ENCODE measurements at places on chromosomes 2 and 18.

GRCh38 chr2:199940373-199940772 is 14.9 kb downstream of the TYW5 start:
- peaks cover 3% of the 10 kb centered on the region for H3K4me1 ChIP-seq
- no peak for DNase-seq
- H3K36me3 ChIP-seq: peaks cover 36% of the 10 kb centered on the region
- no peaks in the 10 kb centered on the region for H3K27me3 ChIP-seq
- H3K4me3 ChIP-seq: no peak overlapping the region
- H3K27ac ChIP-seq: no peak overlapping the region

- no peak for DNase-seq
- H3K27me3 ChIP-seq: no peaks in the 10 kb centered on the region
- no peaks in the 10 kb centered on the region for H3K36me3 ChIP-seq
- H3K4me1 ChIP-seq: no peaks in the 10 kb centered on the region
- H3K27ac ChIP-seq: no peak overlapping the region
These were observed 42.5 kb downstream of the LYPD6B start for GRCh38 chr2:149080971-149081370.

DNA sequence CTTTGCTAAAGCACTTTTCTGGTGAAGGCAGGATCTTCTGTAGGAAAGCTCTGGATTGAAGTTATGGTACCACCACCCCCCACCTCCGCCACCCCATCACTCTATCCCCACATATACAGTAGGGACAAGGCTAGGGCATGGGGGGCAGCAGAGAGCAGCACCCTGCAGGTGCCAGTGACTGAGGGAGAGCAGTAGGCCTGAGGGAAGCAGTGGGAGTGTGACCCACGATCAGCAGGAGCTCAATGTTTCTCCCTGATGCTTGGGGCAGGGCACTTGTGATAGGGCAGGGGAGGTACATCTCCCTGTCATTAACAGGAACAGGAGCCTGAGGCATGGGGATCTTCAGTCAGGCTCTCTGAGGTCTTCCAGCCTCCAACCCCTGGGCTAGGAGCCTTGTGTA is 121.6 kb downstream of the ZFP36L2 start:
- no peaks in the 10 kb centered on the region for H3K36me3 ChIP-seq
- H3K4me1 ChIP-seq: peaks cover 85% of the 10 kb centered on the region
- no peak for DNase-seq
- no peak overlapping the region for H3K4me3 ChIP-seq
- no peaks in the 10 kb centered on the region for H3K27me3 ChIP-seq
- peak overlapping the region; percentile 81 for H3K27ac ChIP-seq

DNA sequence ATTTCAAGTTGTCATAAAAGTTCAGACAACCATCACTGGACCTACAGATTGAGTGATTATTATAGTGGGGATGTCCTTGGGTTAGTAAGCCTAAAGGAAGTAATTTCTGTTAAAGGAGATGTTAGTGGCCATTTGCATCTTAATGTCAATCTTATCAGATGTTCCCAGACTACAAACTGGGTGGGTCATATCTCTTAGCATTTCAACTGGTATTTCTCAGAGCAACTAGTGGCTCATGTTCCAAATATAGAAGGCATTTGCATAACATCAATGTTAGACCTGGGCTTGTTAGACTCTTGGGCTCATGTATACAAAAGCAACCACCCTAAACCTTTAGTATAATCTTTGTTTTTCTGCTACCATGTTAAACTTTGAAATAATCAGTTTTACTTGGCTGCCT is 17.9 kb downstream of the PLEKHA3 start:
- H3K4me3 ChIP-seq: no peak overlapping the region
- no peak overlapping the region for H3K27ac ChIP-seq
- no peak for DNase-seq
- peaks cover 8% of the 10 kb centered on the region for H3K4me1 ChIP-seq
- no peaks in the 10 kb centered on the region for H3K27me3 ChIP-seq

- H3K36me3 ChIP-seq: no peaks in the 10 kb centered on the region
- no peak overlapping the region for H3K4me3 ChIP-seq
- no peaks in the 10 kb centered on the region for H3K4me1 ChIP-seq
- no peak overlapping the region for H3K27ac ChIP-seq
- H3K27me3 ChIP-seq: no peaks in the 10 kb centered on the region
These were observed 34.2 kb downstream of the CHST10 start for GRCh38 chr2:100383306-100383705.

GRCh38 chr18:54557958-54558357 is 33.1 kb upstream of the DYNAP start:
- DNase-seq: no peak
- no peak overlapping the region for H3K4me3 ChIP-seq
- no peaks in the 10 kb centered on the region for H3K36me3 ChIP-seq
- no peaks in the 10 kb centered on the region for H3K4me1 ChIP-seq
- no peak overlapping the region for H3K27ac ChIP-seq

DNA sequence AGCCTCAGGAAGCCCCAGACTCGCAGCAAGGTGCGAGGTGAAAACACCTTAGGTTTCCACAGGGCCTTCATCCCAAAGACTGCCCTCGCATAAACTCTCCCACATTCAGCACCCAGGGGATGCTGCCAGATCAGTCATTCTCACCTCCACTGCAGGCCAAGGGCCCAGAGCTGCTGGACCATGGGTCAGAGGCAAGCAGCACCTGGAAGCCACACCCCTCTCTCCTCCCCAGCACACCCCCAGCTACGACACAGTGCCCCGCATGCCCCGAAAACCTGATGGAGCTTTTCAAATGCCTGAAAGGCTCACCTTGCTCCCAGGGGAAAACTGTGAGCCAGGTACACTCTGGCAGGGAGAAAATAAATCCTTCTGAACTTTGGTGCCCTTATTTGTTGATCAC is 31.9 kb upstream of the LDLRAD4 start:
- H3K4me3 ChIP-seq: no peak overlapping the region
- H3K4me1 ChIP-seq: peaks cover 26% of the 10 kb centered on the region
- H3K27ac ChIP-seq: peak overlapping the region; percentile 50
- DNase-seq: no peak
- no peaks in the 10 kb centered on the region for H3K36me3 ChIP-seq
- H3K27me3 ChIP-seq: no peaks in the 10 kb centered on the region

DNA sequence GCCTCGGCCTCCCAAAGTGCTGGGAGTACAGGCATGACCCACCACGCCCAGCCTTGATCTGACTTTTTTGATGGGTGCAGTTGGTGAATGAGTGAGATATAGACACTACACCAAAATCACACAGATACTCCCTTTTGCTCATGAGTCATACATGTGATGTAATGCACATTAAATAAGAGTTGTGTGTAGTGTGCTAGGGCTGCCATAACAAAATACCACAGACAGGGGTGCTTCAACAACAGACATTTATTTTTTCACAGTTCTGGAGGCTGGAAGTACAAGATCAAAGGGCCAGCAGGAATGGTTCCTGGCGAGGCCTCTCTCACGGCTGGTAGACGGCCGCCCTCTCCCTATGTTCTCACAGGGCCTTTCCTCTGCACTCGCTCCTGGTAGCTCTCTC is 46.6 kb downstream of the GBX2 start:
- DNase-seq: no peak
- H3K4me1 ChIP-seq: no peaks in the 10 kb centered on the region
- H3K27ac ChIP-seq: no peak overlapping the region
- H3K4me3 ChIP-seq: no peak overlapping the region
- H3K36me3 ChIP-seq: peaks cover 52% of the 10 kb centered on the region

DNA sequence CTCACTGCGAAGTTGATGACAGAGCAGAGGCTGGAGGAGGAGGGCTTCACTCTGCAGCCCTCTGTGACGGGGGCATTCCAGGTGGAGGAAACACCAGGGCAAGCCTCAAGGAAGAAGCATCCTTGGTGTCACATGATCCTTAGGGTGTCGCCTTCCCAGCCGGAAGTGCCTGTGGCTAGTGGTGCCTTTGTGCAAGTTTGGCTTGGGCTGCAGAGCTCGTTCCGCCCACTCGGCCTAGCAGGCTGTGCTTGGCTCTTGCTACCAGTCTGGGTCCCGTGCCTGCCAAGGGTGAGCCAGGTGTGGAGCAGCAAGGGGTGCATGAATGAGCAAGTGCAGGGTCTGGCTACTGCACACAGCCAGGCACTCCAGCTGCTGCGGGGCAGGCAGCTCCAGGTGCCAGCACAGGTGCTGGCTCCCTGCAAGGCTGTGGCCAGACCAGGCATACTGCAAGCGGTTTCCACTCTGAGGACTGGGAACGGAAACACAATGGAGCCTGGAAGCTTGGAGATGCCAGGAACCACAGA is 325.3 kb upstream of the SMIM21 start:
- H3K4me1 ChIP-seq: no peaks in the 10 kb centered on the region
- H3K27me3 ChIP-seq: peaks cover 7% of the 10 kb centered on the region
- no peak overlapping the region for H3K27ac ChIP-seq
- H3K4me3 ChIP-seq: no peak overlapping the region
- DNase-seq: no peak
- no peaks in the 10 kb centered on the region for H3K36me3 ChIP-seq

- peaks cover 14% of the 10 kb centered on the region for H3K4me1 ChIP-seq
- no peak for DNase-seq
- H3K36me3 ChIP-seq: no peaks in the 10 kb centered on the region
- H3K27ac ChIP-seq: no peak overlapping the region
- H3K4me3 ChIP-seq: no peak overlapping the region
These were observed 11.0 kb downstream of the CYP1B1 start for GRCh38 chr2:38064801-38065501.

GRCh38 chr18:38575023-38575422 is 1009.4 kb upstream of the CELF4 start:
- H3K27me3 ChIP-seq: no peaks in the 10 kb centered on the region
- H3K27ac ChIP-seq: no peak overlapping the region
- no peaks in the 10 kb centered on the region for H3K4me1 ChIP-seq
- H3K36me3 ChIP-seq: no peaks in the 10 kb centered on the region
- H3K4me3 ChIP-seq: no peak overlapping the region

- no peaks in the 10 kb centered on the region for H3K36me3 ChIP-seq
- H3K4me3 ChIP-seq: peak within 1 kb of the TSS; percentile 64
- no peak for DNase-seq
- peaks cover 10% of the 10 kb centered on the region for H3K4me1 ChIP-seq
- H3K27me3 ChIP-seq: peaks cover 49% of the 10 kb centered on the region
These were observed at the start of gene GAREM2 for GRCh38 chr2:26172871-26173775. TSS of gene GAREM2 (plus strand) at chr2:26173088. CDS start at chr2:26173221, 133 bp downstream.

- no peak for DNase-seq
- peaks cover 30% of the 10 kb centered on the region for H3K27me3 ChIP-seq
- H3K4me1 ChIP-seq: no peaks in the 10 kb centered on the region
- no peaks in the 10 kb centered on the region for H3K36me3 ChIP-seq
- H3K4me3 ChIP-seq: no peak overlapping the region
These were observed 323.3 kb upstream of the RAB6C start for GRCh38 chr2:129656081-129656598.

DNA sequence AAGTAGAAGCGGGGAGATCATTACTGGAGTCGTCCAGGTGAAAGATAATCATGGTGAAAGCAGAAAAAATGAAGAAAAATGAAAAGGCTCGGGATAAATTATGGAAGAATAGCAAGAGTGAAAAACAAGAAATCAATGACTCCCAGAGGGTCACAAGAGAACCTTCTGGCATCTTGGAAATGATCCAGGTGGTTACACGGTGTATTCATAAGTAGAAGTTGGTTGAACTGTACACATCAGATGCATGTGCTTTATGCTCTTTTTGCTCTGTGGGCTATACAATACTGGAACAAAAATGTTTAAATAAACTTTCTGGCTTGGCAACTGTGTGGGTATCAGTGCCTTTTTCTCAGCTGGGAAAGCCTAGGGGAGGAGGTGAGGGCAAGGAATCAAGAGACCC is 348.9 kb downstream of the RND3 start:
- no peak for DNase-seq
- no peak overlapping the region for H3K27ac ChIP-seq
- peaks cover 8% of the 10 kb centered on the region for H3K4me1 ChIP-seq

- peaks cover 54% of the 10 kb centered on the region for H3K4me1 ChIP-seq
- no peaks in the 10 kb centered on the region for H3K27me3 ChIP-seq
- H3K4me3 ChIP-seq: no peak overlapping the region
- no peaks in the 10 kb centered on the region for H3K36me3 ChIP-seq
- peak overlapping the region; percentile 60 for H3K27ac ChIP-seq
These were observed 48.6 kb downstream of the GYPC start for GRCh38 chr2:126704434-126705160.

All from left ventricle myocardium inferior (tissue), 1 donor.